ENCODE measurements at places on chromosomes 3 and 15.
A peak's percentile ranks its signal among the peaks of the same experiment; 100 is the strongest.

DNA sequence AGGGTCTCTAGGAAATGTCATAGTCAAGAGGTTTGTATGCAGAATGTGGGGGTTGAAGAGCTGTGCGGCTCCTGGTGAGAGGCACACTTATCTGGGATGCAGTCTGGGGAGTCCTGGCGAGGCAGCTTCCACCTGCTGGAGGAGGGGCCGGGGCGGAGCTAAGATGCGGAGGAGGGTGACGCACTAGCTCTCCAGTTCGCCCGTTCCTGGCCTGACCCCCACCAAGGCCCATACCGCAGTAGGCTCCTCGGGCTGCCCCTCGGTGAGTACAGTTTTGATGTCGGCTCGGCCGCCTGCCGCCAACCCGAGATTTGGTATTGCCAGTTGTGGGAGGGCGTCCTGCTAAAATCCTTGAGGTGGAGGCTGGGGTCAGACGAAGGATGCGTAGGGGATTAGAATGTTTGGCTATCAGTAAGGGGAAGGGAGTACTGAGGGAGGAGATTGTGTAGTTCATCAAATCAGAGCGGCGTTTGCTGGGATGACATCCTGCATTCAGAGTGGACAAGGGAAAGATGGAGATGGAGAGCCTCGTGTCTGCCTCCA, at the start of gene SCG5:
Gene SCG5, plus strand, starts transcription at position 194 of the 543 bp plus-strand sequence. CDS start 1,883 bp downstream, outside the sequence.
- DNase-seq: peak; percentile 6

- DNase-seq: peak; percentile 49
Observed at GRCh38 chr3:172536993-172537419, 13.8 kb upstream of the TNFSF10 start.

GRCh38 chr3:101288294-101288693, 32.1 kb downstream of the IMPG2 start:
- DNase-seq: no peak

GRCh38 chr3:70179111-70179510, 133.3 kb downstream of the MDFIC2 start:
- DNase-seq: no peak

GRCh38 chr15:99435113-99435695, 130.6 kb upstream of the MEF2A start:
- DNase-seq: no peak

DNA sequence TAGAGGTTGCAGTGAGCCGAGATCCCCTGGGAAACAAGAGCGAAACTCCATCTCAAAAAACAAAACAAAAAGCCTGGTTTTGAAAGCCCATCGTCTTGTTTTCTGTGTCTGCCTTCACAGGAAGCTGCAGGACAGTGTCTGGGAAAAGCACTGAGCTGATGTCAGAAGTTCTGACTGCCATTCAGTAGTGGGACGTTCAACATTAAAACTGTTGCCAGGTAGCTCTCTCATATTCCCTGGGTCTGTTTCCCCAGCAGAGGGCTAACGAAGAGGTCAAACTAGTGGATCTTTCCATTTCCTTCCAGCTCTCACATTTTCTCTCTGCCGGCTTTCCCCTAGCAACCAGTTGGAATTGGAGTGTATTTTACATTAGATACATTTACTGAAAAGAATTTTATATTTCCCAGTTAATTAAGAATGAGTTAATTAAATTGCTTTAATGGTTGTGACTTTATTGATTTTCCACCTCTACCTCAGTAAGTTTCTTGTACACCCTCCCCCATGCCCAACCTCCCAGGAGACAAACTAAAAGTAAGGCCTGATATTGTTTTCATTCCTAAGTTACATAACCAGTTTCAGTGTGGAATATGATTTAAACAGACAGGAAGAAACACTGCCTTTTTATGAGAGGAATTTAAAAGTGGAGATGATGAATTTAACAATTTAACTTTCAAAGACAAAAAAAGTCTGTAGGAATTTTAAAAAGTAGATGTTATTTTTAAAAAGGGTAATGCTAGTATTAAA, 29.9 kb downstream of the RCN2 start:
- DNase-seq: no peak

DNA sequence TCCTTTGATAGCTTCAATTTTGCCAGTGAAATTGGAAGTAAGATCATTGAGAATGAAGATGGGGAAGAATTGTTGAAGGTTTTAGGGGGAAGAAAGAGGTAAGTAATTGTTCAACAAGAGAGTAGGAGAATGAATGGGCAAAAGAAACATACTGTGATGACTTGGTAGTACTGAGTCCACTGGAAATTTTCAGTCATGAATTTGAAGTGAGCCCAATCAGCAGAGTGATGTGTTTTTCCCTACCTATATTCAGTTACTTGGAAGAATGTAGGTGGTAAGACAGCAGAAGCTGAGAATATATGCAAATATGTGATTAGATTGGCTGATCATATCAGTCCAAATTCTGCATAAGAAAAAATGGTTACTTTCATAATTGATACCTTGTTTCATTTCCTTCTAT, 569.6 kb downstream of the AGBL1 start:
- DNase-seq: no peak

- no peak for DNase-seq
Observed at GRCh38 chr3:33901862-33902563, 103.6 kb downstream of the PDCD6IP start.

- DNase-seq: no peak
Observed at GRCh38 chr3:25133588-25133987, 294.5 kb upstream of the RARB start.

GRCh38 chr3:98770261-98771039, 7.3 kb downstream of the ST3GAL6 start:
- peak; percentile 14 for DNase-seq

DNA sequence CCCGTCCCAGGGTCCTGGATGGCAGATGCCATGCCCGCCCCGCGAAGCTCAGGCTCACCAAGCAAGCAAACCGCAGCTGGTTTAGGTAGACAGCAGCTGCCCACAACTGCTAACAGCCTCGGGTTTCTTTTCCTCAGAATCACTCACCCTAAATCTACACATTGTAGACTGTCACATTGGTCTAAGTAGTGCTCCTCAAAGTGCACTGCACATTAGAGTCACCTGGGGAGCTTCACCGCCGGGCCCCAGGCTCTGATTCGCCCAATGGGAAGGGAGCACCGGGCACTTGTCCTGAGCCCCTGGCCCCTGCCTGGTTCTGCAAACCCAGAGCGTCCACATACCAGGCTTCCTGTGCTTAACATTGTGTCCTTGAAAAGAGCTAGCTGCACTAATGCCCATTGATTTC, 752 bp downstream of the OCA2 start:
- no peak for DNase-seq

DNA sequence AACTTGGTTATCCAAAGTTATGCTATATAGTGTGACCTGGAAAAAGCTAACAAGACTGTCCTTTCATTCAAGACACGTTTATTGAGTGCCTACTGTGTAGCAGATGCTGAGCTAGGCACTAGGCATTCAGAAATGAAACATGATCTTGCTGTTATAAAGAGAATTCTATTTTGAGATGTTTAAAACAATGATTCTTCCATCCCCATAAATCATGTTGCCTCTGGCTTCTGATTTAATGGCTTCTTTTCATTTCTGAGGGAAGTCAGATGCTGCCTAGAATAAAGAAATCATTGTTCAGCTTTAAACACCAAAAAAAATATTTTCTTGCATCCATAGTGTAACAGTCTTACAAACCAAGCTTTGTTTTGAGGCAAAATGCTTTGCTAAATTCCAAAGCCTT, 620.9 kb upstream of the UBE2E2 start:
- no peak for DNase-seq

GRCh38 chr15:29616512-29616911, 205.8 kb downstream of the TJP1 start:
- no peak for DNase-seq

DNA sequence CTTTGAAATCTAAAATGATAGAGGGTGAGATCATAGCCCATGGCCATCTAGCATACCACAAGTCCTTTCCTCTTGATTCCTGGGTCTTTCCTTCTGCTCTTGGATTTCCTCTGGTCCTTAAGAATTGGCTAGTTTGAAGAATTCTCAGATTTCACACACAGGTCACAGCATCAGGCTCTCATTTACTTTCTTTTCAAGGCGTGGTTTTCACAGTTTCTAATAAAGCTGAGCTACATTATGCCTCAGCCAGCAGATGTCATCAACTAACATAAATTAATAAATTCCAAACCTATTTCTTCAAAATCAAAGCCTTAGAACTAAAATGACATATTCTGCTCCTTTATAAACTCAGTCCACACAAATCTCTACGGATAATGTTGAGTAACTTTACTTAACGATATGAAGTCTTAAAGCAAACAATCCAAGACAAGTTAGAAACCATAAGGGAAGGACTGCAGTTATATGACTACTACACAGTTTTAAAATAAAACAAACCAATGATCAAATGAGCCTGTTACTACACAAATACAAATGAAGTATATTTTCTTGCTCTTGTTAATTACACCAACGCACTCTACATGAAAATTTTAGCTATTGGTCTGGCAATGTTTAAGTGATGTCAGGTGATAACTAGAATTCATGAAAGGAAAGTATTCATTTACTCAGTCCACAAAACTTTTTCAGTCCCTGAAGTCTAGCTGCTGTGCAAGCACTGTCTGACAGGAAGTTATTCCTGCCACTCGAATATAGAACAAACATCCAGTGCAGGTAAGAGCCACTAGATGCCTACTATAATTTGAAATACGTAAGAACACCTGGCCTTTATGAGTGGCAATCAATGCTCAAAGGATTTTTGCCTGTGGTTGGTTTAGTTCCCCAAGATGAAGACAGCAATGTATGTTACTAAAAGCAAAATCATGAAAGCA, 9.2 kb downstream of the CCDC14 start:
- DNase-seq: no peak

DNA sequence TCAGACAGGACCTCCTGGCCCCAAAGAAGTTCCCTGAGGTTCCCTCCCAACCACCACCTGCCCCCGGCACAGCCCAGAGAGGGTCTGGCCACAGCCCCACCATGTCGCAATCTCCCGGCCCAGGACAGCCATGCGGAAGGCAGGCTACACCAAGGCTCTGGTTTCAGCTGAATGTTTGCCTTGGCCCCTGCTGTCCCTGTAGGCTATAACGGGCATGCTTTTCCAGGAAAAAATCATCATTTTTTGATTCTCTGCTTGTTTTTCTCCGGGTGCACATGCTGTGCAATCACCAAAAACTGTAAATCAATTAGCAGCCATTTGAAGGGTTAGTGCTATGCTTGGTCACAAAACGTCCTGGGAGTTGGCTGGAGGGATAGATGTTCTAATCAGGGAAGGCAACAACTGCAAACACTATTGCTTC, 142.7 kb upstream of the IGF1R start:
- no peak for DNase-seq

- no peak for DNase-seq
Observed at GRCh38 chr3:112718516-112718915, 77.6 kb upstream of the CCDC80 start.

DNA sequence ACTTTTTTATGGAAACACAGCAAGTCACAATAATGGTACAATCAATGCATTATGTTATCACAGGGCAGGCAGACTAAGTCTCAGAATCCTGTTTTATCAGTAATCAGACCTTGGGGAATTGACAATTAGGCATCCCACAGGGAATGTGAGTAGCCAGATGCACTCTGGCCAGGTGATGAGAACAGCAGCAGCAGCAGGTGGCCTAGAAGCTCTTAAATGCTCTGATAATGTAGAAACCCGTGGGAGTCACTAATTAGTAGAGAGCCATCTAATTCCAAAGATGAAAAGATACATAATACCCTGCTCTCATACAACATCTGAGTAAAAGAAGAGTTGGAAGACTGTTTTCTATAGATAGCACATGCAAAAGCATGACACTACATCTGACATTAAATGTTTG, 12.6 kb downstream of the CEP152 start:
- no peak for DNase-seq

GRCh38 chr3:50364573-50365079, 5.3 kb upstream of the TMEM115 start:
- DNase-seq: no peak

GRCh38 chr3:195596765-195597171, 13.0 kb upstream of the APOD start:
- DNase-seq: no peak

- DNase-seq: no peak
Observed at GRCh38 chr3:138060792-138061191, 50.8 kb downstream of the CLDN18 start.

GRCh38 chr15:81560405-81560804, 186.4 kb upstream of the TMC3 start:
- no peak for DNase-seq

GRCh38 chr15:53266176-53266575, 476.0 kb upstream of the ONECUT1 start:
- no peak for DNase-seq

DNA sequence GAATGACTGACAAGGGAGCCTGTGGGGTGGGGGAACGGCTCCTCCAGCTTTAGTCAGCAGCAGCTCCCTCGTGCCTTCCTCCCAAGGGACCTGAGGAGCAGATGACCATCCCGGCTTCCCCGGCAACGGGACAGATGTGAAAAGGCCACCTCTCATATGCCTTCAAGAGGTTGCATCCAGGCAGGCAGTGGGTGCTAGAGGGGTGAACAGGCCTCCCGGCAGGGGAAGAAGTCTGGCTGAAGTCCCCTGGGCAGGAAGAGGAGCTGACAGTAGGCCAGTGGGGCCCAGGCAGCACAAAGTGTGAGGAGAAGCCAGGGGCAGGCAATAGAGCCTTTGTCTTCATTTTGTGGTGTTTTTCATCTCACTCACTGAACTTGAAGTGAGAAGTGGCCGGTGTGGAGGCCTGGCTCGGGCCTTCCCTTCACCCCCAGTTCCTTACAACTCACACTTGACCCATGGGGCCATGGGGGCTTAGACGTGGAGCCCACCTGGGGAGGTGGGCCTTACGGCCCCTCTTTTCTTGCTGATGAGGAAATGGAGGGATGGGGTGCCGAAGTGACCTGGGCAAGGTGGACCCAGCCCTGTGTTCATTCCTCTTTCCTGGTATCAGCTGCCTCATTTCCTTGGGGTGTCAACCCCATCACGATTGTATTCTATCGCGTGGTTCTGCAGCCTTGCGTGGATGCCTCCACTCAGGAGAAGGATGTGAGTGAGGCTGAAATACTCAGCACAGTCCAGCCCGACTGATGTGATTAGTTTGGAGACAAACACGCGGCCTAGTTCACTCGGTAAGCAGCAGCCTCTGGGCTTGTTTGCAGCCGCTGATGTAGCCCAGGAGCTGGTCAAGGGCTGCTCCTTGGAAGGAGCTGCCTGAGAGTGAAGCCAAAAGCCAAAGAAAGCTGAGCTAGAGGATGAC, 115.5 kb upstream of the ALDH1A3 start:
- no peak for DNase-seq

DNA sequence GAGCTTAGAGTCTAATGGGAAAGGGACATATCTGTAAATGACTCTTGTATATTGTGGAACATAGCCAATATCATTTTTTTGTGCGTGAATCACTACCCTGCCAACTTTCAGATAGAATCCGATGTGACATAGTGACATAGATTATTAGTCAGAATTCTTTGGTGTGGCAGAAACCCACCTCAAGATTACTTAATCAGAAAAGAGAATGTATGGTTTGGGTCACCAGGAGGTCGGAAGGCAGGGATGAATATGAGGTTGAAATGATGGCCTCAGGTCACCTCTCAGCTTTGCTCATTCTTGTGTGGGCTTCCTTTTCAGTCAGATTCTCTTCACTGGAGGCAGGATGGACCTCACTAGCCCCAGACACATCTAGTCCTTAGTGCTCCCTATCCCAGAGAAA, 41.4 kb downstream of the SNAPC5 start:
- no peak for DNase-seq

- no peak for DNase-seq
Observed at GRCh38 chr3:171169866-171170265, 143.3 kb upstream of the SLC2A2 start.

Data from activated naive CD4-positive, alpha-beta T cell treated with anti-CD3 and anti-CD28 coated beads for 36 hours (primary cell).